ENCODE measurements at places on chromosomes 1 and 21.

GRCh38 chr1:230542054-230542453, 100.2 kb upstream of the COG2 start:
- DNase-seq = no peak

- DNase-seq = no peak
Observed at GRCh38 chr1:202207292-202207691, 13.7 kb downstream of the LGR6 start.

DNA sequence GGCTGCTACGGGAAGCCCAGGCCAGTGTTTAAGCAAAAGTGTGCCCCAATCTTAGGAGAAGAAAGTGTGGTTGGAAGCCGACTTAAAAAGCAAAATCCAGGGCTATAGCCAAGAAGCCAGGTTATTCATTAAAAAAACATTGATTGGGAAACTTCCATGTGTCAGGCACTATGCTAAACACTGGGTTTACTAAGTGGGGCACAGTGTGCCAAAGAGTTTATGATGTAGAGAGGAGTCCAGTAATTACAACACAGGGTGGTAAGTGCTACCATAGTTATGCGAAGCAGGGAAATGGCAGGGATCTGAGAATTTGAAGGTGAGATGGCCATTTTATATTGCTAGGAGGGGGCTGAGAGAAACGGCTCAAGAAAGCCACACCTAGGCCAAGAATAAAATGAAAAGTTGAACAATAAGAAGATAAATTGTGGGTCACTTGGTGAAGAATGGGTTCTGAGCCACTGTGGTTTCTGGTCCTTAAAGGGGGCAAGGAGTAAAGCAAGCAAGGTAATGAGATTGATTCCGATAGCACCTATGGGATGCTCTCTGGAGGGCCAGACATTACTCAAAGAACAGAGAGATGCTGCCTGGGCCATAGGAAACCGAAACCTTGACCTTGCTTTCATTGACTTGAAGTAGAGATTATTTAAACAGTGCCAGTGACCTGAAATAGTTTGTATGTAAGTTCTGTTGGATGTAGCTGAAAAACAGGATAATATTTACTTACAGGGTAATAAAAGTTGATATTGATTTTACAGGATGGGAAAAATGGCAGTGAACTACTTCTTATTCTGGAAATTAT, 177.8 kb downstream of the GIPC2 start:
- no peak for DNase-seq

DNA sequence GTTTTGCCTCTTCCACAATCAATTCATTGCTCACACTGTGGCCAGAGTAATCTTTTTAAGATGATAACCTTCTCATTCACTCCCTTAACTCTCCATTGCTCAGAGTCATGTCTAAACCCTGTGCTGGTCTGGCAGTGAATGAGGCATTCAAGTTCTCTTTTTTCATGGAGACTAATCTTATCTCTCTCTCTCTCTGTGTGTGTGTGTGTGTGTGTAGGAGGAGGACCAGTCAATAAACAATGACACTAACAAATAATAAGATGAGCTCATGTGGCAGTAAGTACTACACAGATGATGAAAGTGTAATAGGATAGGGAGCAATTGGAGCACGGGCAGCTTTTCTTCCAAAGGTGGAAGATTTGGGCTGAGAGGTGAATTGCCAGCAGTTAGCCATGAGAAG, 122.0 kb upstream of the B3GALT2 start:
- no peak for DNase-seq

DNA sequence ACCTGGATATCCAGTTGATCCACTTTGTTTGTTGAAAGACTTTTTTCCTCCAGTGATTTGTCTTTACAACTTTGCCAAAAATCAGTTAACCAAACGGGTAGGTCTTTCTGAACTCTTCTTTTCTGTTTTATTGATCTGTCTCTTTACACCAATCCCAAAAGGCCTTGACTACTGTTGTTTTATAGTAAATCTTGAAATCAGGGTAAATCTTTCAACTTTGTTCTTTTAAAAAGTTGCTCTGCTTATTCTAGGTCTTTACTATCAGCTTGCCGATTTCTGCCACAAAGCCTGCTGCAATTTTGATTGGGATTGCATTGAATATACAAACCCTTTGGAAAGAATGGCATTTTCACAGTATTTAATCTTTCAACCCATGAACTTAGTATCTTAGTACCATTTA, 66.6 kb downstream of the ITSN1 start:
- no peak for DNase-seq

- no peak for DNase-seq
Observed at GRCh38 chr21:27220416-27220815, 253.5 kb upstream of the ADAMTS5 start.

DNA sequence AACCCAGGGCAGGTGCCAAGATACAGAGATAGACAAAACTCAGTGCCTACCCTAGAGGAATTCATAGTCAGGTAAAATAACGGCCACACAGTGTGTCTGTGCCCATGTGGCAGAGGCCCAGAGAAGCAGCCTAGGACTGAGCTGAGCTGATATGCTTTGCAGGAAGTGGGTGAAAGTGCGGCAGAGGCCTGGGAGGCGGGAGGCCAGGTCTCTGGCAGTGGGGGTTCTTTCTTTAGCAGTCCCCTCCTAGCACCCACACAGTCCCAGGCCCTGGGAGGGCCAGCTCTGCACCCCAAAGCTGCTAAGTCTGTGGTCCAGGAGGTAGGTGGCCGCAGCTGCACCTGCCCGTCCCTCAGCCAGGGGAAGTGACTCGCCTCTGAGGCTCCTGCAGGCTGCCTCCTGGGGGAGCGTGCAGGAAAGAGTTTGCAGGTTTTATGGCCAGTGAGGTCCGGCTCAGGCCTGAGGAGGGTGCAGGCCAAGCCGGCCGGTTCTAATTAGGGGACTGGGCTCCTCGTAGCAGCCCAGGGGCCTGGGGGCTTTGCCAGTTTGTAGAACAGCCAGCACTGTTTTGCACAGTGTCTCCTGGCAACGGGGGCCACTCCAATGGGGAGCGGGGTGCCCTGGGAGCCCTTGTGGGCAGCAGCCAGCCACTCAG, 107.9 kb downstream of the SPSB1 start:
- no peak for DNase-seq

- no peak for DNase-seq
Observed at GRCh38 chr1:177960939-177961622, 8.8 kb downstream of the SEC16B start.

DNA sequence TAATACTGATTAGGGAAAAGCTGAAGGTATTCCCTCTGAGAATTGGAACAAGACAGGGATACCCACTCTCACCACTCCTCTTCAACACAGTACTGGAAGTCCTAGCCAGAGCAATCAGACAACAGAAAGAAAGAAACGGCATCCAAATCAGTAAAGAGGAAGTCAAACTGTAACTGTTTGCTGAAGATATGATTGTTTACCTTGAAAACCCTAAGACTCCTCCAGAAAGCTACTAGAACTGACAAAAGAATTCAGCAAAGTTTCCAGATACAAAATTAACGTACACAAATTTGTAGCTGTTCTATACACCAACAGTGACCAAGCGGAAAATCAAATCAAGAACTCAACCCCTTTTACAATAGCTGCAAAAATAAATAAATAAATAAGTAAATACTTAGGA, 78.6 kb downstream of the EXTL2 start:
- no peak for DNase-seq

- DNase-seq = peak; percentile 14
Observed at GRCh38 chr1:244801246-244801645, 34.2 kb upstream of the COX20 start.

GRCh38 chr1:164787834-164788231, 228.8 kb downstream of the PBX1 start:
- DNase-seq = no peak

DNA sequence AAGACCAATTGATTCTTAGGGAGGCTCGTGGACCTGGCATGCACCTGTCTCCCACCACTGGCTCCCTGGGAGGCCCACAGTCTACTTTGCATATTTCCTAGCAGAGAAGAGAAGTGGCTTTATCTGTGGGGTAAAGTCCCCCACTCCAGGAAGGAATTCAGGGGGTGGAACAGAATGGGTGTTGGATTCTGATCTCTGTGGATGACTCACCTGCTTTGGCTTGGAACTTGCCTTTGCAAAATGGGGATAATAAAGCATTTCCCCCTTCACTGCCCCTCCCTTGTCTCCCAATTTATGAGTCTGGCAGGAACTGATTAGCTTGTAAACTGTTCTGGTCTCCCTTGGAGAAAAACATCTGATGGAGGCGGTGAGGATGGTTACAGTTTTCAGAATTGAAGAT, 21.2 kb upstream of the OTUD3 start:
- DNase-seq = no peak

- no peak for DNase-seq
Observed at GRCh38 chr1:19533626-19534025, 48.3 kb upstream of the CAPZB start.

- DNase-seq = no peak
Observed at GRCh38 chr1:194342484-194343262, 1156.3 kb upstream of the B3GALT2 start.

GRCh38 chr1:159091180-159091560, 14.6 kb upstream of the AIM2 start:
- DNase-seq = no peak

DNA sequence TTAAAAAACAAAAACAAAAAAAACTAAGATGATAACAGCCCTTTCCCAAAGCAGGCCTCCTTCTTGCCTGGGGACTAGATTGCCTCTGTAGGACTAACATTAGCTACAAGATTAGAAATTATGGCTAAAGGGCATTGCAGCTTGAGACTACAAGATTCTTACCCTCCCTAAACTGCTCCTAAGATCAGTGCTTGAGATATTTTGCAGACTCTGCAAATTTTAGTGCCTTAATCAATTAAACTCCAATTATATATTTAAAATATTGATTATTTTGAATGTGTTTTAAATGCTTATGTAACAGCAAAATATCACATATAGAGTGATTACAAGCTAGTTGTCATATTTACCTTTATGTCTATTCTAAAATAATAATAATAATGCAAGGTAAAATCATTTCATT, 47.4 kb upstream of the SLC5A9 start:
- DNase-seq = no peak

DNA sequence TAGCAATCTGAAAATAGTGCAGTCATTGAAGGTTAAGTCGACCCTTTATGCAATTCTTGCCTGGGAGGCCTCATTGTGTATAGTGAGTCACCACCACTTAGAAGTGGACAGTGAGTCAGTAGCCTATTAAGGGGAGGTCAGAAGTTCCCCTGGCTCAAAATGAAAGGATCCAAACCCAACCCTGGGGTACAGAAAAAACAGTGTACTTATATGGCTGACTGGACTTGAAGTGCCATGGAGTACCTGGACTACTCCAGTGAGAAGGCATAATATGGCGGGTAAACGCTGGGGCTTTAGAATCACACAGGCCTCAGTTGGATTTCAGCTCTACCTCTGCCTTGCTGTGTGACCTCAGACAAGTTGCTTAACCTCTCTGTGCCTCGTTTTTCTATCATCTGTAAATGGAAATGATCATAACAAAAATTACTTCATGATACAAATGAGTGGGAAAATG, 2.2 kb upstream of the BCL9 start:
- no peak for DNase-seq

DNA sequence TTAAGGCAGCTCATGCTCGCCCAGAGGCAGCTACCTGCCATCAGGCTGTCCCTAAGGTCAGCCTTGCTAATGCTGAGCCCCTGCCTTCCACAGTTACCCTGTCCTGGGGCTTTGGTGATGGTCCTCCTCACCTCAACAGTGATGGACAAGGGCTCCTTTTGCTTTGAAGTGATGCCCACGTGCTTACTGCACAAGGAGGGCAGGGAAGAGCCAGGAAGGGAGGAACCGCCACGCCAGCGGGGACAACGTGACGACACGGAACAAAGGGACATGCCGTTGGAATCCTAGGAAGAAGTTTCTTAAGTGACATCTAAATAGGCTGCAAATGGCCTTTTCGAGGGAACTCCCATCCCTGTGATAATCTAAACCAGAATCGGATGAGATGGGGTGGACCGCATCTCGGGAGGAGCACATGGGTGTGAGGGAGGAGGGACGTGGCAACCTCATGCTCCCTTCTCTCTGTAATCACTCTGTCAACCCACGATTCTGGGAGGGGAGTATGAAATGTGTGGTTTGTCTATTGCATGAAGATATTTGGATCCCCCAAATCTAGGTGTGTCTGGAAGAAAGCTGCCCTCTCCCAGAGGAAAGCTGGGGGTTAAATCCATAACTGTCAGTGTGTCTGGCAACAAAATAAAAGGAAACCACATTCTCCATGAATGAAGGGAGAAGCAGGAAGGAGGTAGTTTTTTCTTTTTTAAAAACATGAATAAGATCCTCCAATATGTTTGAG, 110.9 kb upstream of the IRF2BP2 start:
- DNase-seq = no peak

DNA sequence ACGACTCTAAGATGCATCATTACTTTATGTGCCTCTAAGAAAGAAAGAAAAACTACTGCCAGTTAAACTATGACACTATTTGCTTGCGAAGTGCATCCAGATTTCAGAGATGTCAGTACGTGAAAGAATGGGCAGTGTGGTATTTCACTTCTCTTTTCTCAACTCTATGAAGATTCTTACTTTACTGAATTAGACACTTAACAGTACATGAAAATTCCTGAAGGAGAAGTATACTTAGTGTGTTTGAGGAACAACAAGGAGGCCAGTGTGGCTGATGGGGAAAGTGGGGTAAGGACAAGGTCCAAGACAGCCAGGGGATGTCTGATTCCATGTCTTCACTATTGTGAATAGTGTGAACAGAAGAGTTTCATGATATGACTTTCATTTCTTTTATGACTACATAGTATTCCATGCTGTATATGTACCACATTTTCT, 53.9 kb upstream of the HSD17B7 start:
- DNase-seq = no peak

DNA sequence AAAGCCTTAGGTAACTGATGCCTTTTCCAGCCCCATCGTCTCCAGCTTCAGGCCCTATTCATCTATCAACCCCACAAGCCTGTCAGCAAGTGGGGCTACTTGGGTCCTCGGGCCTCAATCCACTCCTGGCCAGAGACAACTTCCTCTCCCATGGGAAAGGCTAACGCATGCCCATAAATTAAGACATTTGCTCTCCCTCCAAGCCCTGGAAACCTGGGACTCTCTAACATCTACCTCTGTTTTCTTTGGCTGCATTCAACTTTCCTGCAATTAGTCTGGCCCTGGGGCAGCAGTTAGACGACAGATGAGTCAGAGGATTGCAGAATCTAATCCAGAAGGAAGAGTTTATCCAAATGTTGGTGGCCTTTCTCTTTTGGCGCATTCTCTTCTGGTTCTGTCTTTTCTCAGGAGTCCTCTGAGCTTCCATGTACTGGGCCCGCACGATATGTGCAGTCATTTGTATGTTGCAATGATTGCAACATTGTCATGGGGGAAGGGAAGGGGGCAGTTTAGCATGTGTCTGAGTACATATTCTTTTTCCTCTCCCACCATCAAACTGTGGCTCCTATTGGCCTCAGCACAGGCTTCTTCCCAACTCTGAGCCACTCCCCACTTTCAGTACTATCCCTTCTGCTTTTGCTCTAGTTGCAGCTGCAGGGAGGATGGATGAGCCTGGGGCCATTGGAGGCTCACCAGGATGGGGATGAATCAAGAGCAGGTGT, 54.4 kb downstream of the NAV1 start:
- DNase-seq = no peak

GRCh38 chr1:208256091-208256490, 11.9 kb upstream of the PLXNA2 start:
- DNase-seq = no peak

DNA sequence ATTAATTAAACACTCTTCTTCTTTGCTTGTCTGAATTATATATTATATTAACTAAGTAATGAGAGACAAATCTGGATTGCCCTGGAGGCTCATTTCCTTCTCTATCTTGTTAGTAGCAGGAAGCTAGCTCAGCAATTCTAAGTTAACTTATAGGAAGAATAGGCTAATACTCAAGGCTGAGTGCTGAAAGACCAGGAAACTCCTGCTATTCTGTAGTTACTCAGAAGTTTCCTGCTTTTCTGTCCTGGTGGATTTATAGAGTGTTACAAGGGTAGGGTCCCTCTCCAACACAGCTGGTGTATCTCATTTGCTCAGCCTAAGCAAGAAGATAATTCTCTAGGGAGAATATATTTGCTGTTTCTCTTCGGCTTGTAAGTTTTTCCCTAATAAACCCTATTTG, 29.2 kb downstream of the HSPA13 start:
- DNase-seq = no peak

Data from activated naive CD8-positive, alpha-beta T cell treated with anti-CD3 and anti-CD28 coated beads, Interleukin-2, amount 50 U/mL, for 16 hours (primary cell).